Activated CD8-positive, alpha-beta T cell treated with anti-CD3 and anti-CD28 coated beads, Interleukin-2, amount 10 ng/mL, durations not matched to agents 7 days and 5 days (primary cell): ENCODE measurements at places on chromosomes 5 and 9. TPM values are rescaled to one million over a fixed set of nuclear protein-coding genes. Genes with fewer than 3 reads are reported as not detected.

Gene KCNMB1
- not detected for total RNA-seq

Gene TAF9
- total RNA-seq: 52.0 TPM

Gene KYAT1
- total RNA-seq: 13.0 TPM

Gene ALDH1A1
- total RNA-seq: not detected

Gene SPRY4
- 1.5 TPM for total RNA-seq

Gene TPPP
- not detected for total RNA-seq

Gene GARIN3
- total RNA-seq: not detected

Gene AHRR
- 57.2 TPM for total RNA-seq

Gene ZNG1C
- 33.5 TPM for total RNA-seq

Gene DMRTA1
- total RNA-seq: not detected

Gene SETX
- total RNA-seq: 58.0 TPM

Gene ANKRD34B
- not detected for total RNA-seq

Gene PTPRD
- not detected for total RNA-seq

Gene RC3H2
- total RNA-seq: 43.6 TPM

Gene IL6ST
- 37.3 TPM for total RNA-seq

Gene ALDH1B1
- total RNA-seq: 16.3 TPM

- DNase-seq: no peak
- H3K27ac ChIP-seq: no peak overlapping the region
- H3K4me1 ChIP-seq: peaks cover 10% of the 10 kb centered on the region
- H3K27me3 ChIP-seq: peaks cover 7% of the 10 kb centered on the region
Observed at GRCh38 chr5:14105718-14106410, 37.3 kb upstream of the TRIO start.

- no peak overlapping the region for H3K4me3 ChIP-seq
- no peak overlapping the region for H3K27ac ChIP-seq
- no peaks in the 10 kb centered on the region for H3K27me3 ChIP-seq
- H3K36me3 ChIP-seq: no peaks in the 10 kb centered on the region
- no peak for DNase-seq
Observed at GRCh38 chr9:133553973-133554713, 19.6 kb downstream of the ADAMTSL2 start.

- H3K4me3 ChIP-seq: no peak overlapping the region
- no peak for DNase-seq
- no peaks in the 10 kb centered on the region for H3K27me3 ChIP-seq
- H3K4me1 ChIP-seq: no peaks in the 10 kb centered on the region
- H3K27ac ChIP-seq: no peak overlapping the region
Observed at GRCh38 chr5:113202746-113203716, 226.4 kb downstream of the DCP2 start.

GRCh38 chr9:28747351-28747985, 1174.2 kb upstream of the C9orf72 start:
- no peaks in the 10 kb centered on the region for H3K4me1 ChIP-seq
- no peaks in the 10 kb centered on the region for H3K27me3 ChIP-seq
- no peak overlapping the region for H3K27ac ChIP-seq

- peak; percentile 58 for DNase-seq
- H3K4me3 ChIP-seq: no peak overlapping the region
- H3K36me3 ChIP-seq: peaks cover 3% of the 10 kb centered on the region
- H3K27ac ChIP-seq: no peak overlapping the region
- H3K4me1 ChIP-seq: peaks cover 22% of the 10 kb centered on the region
Observed at GRCh38 chr9:5389109-5389732, 48.5 kb downstream of the PLGRKT start.

GRCh38 chr5:133746834-133747233, 134.5 kb upstream of the FSTL4 start:
- DNase-seq: peak; percentile 39
- no peak overlapping the region for H3K4me3 ChIP-seq
- H3K27ac ChIP-seq: no peak overlapping the region
- H3K27me3 ChIP-seq: peaks cover 13% of the 10 kb centered on the region
- no peaks in the 10 kb centered on the region for H3K36me3 ChIP-seq
- H3K4me1 ChIP-seq: no peaks in the 10 kb centered on the region

- peak; percentile 27 for DNase-seq
- no peaks in the 10 kb centered on the region for H3K36me3 ChIP-seq
- H3K4me3 ChIP-seq: no peak overlapping the region
- H3K27ac ChIP-seq: no peak overlapping the region
- no peaks in the 10 kb centered on the region for H3K27me3 ChIP-seq
Observed at GRCh38 chr5:8908055-8908683, 637.7 kb downstream of the SEMA5A start.

DNA sequence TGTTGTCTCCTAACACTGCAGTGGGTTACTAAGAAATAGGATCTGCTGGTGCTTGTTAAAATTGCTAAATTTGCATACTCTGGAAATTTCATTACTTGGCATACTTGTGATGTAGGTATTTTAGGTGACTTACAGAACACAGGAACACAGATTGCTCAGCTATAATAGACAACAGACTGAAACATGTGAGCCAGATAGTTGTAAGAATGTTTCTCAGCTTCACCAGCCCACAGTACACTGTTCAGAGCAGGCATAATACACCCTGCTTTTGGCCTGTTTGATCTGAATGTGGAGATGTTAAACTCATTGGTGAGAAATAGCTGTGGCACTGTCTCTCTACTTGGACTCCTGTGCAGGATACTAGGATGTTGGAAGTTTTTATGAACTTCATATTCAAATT, 275.7 kb downstream of the CSNK1G3 start:
- no peak for DNase-seq
- no peak overlapping the region for H3K4me3 ChIP-seq
- H3K4me1 ChIP-seq: no peaks in the 10 kb centered on the region
- no peaks in the 10 kb centered on the region for H3K36me3 ChIP-seq

DNA sequence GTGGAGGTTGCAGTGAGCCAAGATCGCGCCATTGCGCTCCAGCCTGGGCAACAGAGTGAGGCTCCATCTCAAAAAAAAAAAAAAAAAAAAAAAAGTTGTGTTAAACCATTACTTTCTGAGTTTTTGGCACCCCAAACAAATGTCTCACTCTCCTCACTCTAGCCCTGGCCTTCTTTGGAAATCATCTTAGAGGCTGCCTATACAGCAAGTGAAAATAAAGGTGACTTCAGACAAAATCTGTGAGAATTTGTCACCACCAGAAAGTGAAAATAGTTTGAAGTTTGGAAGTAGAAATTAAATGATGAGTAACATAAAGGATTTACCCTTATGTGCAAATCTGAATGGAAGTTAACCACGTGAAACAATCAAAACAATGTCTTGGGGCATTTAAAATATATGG, 7.2 kb upstream of the ZNF131 start:
- no peak overlapping the region for H3K4me3 ChIP-seq
- H3K36me3 ChIP-seq: no peaks in the 10 kb centered on the region
- H3K27ac ChIP-seq: no peak overlapping the region
- peaks cover 4% of the 10 kb centered on the region for H3K27me3 ChIP-seq
- DNase-seq: no peak

DNA sequence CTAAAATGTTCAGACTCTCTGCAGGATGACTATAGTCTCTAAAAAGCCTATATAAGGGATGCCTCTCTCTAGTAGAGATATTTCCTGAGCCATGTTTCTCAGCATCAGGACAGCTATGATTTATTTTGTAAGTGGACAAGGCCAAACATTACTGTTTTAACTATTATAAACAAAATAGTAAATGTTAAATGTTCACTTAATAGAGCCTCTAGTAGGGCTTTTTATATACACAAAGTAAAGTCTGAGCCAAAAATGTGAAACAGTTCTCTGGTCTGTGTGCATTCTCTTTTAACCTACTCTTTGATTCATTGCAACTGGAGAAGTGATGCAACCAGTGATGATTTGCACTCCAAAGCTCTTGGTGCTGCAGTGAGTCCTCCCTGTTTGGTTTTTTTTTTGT, 220.5 kb downstream of the GDNF start:
- H3K27me3 ChIP-seq: no peaks in the 10 kb centered on the region
- DNase-seq: no peak
- peaks cover 10% of the 10 kb centered on the region for H3K36me3 ChIP-seq

DNA sequence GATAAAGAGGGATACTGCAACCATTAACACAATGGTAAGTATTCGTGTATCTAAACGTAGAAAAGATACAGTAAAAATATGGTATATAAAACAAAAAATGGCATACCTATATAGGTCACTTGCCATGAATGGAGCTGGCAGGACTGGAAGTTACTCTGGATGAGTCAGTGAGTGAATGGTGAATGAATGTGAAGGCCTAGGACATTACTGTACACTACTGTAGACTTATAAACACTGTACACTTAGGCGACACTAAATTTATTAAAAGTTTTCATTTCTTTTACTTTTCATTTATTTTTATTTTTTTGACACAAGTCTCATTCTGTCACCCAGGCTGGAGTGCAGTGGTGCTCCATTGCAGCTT, 14.1 kb downstream of the TDRD7 start:
- H3K27me3 ChIP-seq: peaks cover 2% of the 10 kb centered on the region
- DNase-seq: no peak
- H3K36me3 ChIP-seq: peaks cover 18% of the 10 kb centered on the region
- H3K4me1 ChIP-seq: no peaks in the 10 kb centered on the region
- no peak overlapping the region for H3K27ac ChIP-seq

GRCh38 chr9:113164536-113165300, 13.9 kb downstream of the SLC31A2 start:
- no peak overlapping the region for H3K4me3 ChIP-seq
- H3K27ac ChIP-seq: no peak overlapping the region
- H3K4me1 ChIP-seq: no peaks in the 10 kb centered on the region
- no peak for DNase-seq
- H3K27me3 ChIP-seq: no peaks in the 10 kb centered on the region

- H3K4me1 ChIP-seq: no peaks in the 10 kb centered on the region
- H3K4me3 ChIP-seq: no peak overlapping the region
- H3K27ac ChIP-seq: no peak overlapping the region
- H3K36me3 ChIP-seq: peaks cover 22% of the 10 kb centered on the region
Observed at GRCh38 chr9:136518623-136519022, 27.2 kb downstream of the NOTCH1 start.

- no peaks in the 10 kb centered on the region for H3K4me1 ChIP-seq
- no peak overlapping the region for H3K27ac ChIP-seq
- no peaks in the 10 kb centered on the region for H3K36me3 ChIP-seq
- H3K4me3 ChIP-seq: no peak overlapping the region
- no peak for DNase-seq
- H3K27me3 ChIP-seq: no peaks in the 10 kb centered on the region
Observed at GRCh38 chr5:30605693-30606268, 587.7 kb upstream of the CDH6 start.

GRCh38 chr5:84861306-84861705, 476.6 kb upstream of the EDIL3 start:
- H3K4me3 ChIP-seq: no peak overlapping the region
- H3K27ac ChIP-seq: no peak overlapping the region
- DNase-seq: no peak
- H3K36me3 ChIP-seq: no peaks in the 10 kb centered on the region
- no peaks in the 10 kb centered on the region for H3K4me1 ChIP-seq
- H3K27me3 ChIP-seq: no peaks in the 10 kb centered on the region

DNA sequence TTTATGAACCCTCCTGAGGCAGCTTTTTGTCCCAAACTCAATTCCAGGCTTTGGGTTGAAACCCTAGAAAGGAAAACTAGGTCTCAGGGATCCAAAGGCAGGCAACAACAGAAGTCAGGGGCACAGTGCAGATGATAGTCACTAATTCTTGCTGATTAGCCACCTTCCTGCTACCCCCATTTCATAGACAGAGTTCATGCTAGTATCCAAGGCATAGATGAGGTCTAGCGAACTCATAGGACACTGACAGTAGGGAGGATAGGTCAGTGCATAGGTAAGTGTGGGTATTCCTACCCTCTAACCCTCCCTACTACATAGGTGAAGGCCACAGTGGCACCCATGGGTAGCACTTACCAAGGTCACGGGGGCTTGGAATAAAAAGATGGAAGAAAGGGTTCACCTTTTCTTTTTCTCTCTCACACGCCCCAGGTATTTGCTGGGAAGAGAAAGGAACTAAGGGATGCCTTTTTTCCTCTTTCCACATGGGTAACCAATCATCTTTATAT, 86.2 kb downstream of the SLC25A46 start:
- no peak overlapping the region for H3K27ac ChIP-seq
- no peaks in the 10 kb centered on the region for H3K27me3 ChIP-seq
- no peaks in the 10 kb centered on the region for H3K36me3 ChIP-seq
- no peak overlapping the region for H3K4me3 ChIP-seq
- DNase-seq: no peak
- H3K4me1 ChIP-seq: no peaks in the 10 kb centered on the region

- H3K36me3 ChIP-seq: no peaks in the 10 kb centered on the region
- no peaks in the 10 kb centered on the region for H3K27me3 ChIP-seq
- no peaks in the 10 kb centered on the region for H3K4me1 ChIP-seq
- no peak overlapping the region for H3K4me3 ChIP-seq
Observed at GRCh38 chr5:164233791-164234190, 728.4 kb downstream of the MAT2B start.

GRCh38 chr9:117887383-117887782, 183.2 kb downstream of the TLR4 start:
- H3K27ac ChIP-seq: no peak overlapping the region
- H3K36me3 ChIP-seq: no peaks in the 10 kb centered on the region
- no peak overlapping the region for H3K4me3 ChIP-seq
- no peaks in the 10 kb centered on the region for H3K27me3 ChIP-seq

GRCh38 chr5:18792145-18792544, 1157.9 kb downstream of the TAF11L14 start:
- H3K27me3 ChIP-seq: no peaks in the 10 kb centered on the region
- DNase-seq: no peak
- no peak overlapping the region for H3K27ac ChIP-seq

GRCh38 chr9:111966124-111966723, 69.6 kb downstream of the UGCG start:
- no peak overlapping the region for H3K27ac ChIP-seq
- no peaks in the 10 kb centered on the region for H3K4me1 ChIP-seq
- H3K4me3 ChIP-seq: no peak overlapping the region

DNA sequence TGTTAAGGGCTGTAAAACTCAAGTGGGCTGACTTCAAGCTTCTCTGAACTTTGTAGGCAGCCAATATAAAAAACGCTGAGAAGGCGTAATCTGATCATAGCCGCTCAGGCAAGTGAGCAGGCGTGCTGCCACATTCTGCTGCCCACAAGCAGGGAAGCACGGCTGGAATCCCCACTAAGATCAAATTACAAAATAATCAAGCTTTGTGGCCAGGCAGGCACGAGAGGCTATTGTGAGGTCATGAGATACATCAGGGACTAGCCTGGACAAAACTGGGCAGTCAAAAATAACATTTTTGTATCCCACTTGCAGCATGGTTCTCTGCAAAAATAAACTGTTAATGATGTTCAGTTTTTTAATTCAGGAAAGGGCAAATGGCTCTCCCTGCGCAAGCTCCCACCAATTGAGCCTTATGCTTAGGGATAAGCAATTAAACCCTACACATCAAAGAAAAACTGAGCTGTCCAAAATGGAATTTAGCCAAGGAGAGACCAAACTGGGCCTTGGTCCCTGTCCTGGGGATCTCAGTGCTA, 64.0 kb downstream of the POU5F2 start:
- no peak overlapping the region for H3K4me3 ChIP-seq
- no peak for DNase-seq
- H3K27ac ChIP-seq: no peak overlapping the region
- H3K4me1 ChIP-seq: no peaks in the 10 kb centered on the region
- H3K27me3 ChIP-seq: no peaks in the 10 kb centered on the region

DNA sequence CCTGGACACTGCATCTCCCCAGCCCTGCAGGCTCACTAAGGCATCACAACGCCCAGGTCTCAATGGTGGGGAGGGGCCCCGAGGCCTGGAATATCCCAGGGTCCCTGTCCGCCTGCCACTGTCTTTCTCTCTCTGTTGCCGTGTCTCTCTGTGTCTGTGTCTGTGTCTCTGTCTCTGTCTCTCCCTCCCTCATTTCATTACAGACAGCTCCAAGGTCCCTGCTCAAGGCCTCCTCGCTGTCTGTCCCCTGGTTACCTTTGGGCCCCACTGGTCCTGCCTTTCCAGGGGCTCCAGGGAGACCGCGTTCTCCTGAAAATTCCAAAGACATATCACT, 3.2 kb downstream of the FCN1 start:
- no peak for DNase-seq
- peaks cover 8% of the 10 kb centered on the region for H3K27me3 ChIP-seq
- no peaks in the 10 kb centered on the region for H3K36me3 ChIP-seq
- no peak overlapping the region for H3K4me3 ChIP-seq
